Left cardiac atrium (tissue), 4 donors: ENCODE measurements at places on chromosomes 6 and 20.

DNA sequence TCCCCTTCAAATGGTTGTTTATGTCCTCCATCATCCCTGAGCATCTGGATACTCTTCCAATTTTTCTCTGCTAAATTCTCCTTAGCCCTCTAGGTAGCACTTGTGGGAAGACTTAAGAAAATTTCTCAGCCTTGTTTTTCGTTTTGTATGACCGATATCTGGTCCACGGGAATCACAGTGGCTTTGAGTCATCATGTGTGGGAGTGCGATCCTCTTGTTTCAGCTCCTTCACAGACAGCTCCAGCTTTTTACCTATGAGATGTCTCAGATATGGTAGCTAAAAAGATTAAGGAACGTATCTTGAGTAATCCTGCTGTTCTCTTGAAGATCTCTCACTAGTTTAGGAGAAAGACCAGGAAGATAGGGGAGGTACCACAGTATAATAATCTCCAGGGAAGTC, 196.1 kb downstream of the GRM1 start:
- DNase-seq, result no peak

DNA sequence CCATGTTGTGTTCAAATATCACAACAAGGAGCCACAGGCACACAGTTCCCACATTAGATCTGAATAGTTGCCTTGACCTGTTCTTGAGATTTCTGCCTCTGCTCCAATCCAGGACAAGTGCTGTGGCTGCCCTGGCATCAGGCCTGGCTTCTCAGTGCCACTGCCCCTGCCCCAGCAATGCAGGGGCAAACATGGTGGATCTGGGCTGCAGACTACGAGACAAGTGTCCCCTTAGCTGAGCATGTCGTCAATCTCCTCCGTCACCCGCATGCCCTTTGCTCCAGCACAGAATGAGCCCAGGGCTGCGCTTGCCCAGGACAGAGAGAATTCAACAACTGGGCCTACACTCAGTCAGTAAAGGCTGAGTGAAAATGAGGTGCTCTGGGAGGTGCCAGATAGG, 201.6 kb downstream of the SYNDIG1 start:
- DNase-seq, result no peak

DNA sequence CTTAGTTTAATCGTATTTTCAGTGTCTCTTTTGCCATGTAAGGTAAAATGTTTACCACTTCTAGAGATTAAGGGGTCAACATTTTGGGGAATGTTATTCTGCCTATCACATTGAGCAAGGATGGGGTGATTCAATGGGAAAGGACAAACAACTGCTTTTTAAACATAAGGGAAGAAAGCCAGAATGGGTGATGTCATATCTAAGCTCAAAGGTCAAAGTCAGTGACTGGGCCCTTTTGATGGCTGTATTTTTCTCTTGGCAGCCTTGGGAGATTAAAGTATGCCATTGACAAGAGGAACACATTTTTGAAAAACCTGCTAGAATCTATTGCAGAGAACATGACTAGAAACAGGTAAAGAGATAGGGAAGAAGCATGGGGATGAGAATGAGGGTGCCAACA, 477.3 kb upstream of the IRAK1BP1 start:
- no peak for DNase-seq

GRCh38 chr6:111367393-111368088, 115.5 kb downstream of the REV3L start:
- DNase-seq, result no peak

GRCh38 chr6:107173779-107174178, 58.5 kb upstream of the BEND3 start:
- DNase-seq, result no peak

DNA sequence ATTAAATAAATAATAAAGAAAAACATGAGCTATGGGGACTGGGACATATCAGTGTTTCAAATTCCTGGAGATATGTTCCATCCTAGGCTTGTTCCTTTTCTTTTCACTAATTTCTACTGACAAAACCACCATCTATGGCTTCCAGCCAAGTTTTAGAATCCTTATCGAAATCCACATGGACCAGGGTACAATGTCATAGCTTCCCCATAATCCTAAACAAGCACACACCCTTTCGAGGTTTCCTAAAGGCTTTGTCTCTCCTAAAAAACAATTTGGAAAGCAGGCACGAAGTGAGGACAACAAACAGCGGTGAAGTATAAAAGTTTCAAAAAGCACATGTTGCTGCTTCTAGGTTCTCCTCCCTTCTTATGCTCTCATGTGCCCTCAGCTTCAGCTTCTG, 13.3 kb upstream of the DST start:
- no peak for DNase-seq
